ENCODE measurements at places on chromosomes 12 and 14.

DNA sequence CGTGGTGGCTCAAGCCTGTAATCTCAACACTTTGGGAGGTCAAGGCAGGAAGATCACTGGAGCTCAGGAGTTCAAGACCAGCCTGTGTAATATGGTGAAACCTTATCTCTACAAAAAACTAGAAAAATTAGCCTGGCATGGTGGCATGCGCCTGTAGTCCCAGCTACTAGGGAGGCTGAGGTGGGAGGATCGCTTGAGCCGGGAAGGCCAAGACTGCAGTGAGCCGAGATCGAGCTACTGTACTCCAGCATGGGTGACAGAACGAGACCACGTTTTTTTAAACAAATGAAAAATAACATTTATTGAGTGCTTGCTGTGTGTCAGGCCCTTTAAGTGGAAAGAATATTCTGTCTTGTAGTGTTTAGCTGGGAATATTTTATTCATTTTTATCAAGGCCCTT is 26.6 kb upstream of the CLMN start:
- DNase-seq, result no peak

DNA sequence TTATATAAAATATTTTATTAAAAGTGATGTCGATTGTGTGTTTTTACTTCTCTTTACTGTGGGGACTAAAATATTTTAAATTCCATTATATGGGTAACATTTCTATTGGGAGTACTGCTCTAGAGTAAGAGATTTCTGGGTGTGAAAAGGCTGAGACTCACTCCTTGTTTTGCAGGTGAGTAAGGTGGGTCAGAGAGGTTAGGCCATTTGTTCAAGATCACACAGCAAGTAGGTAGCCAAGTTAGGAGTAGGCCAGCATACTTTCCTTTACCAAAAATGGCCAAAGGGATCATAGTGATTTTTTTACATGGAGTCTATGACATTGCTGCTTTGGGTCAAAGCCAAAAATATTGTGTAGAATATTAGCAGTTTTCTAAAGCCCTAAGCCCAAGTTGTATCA is 138.0 kb downstream of the ETV6 start:
- DNase-seq, result no peak

GRCh38 chr14:22656945-22657731 is 13.0 kb upstream of the OR6J1 start:
- no peak for DNase-seq

GRCh38 chr14:75476274-75476995 is 45.8 kb upstream of the BATF start:
- no peak for DNase-seq

- no peak for DNase-seq
These were observed 66.5 kb downstream of the BHLHE41 start for GRCh38 chr12:26058308-26058707.

All from left ventricle myocardium inferior (tissue), 1 donor.